CD4-positive, alpha-beta T cell treated with Interleukin-12 subunit alpha and Interleukin-12 subunit beta, for 1 hour (primary cell): ENCODE measurements at places on chromosomes 4 and X.
A peak's percentile ranks its signal among the peaks of the same experiment; 100 is the strongest.

GRCh38 chr4:11475871-11476270 is 47.2 kb upstream of the HS3ST1 start:
- DNase-seq = no peak

DNA sequence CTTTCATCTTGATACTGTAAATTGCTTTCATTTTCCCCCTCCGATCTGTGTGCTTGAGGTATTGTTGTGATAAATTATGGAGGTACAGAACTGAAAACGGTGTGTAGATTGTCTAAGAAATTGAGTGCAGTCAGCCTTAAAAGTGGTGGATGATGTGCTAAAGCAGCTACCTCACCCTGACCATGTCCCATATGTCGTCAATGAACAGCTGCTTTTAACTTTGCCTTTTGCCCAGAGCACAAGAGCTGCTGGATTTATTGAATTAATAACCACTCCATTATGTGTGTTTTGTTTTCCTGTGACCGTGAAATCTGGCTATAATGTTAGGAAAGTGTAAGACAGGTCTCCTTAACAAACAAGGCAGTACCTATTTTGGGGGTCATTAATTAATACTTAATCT is 581.9 kb upstream of the PITX2 start:
- no peak for DNase-seq

- no peak for DNase-seq
Observed at GRCh38 chrX:30935985-30936384, 46.9 kb upstream of the TAB3 start.

DNA sequence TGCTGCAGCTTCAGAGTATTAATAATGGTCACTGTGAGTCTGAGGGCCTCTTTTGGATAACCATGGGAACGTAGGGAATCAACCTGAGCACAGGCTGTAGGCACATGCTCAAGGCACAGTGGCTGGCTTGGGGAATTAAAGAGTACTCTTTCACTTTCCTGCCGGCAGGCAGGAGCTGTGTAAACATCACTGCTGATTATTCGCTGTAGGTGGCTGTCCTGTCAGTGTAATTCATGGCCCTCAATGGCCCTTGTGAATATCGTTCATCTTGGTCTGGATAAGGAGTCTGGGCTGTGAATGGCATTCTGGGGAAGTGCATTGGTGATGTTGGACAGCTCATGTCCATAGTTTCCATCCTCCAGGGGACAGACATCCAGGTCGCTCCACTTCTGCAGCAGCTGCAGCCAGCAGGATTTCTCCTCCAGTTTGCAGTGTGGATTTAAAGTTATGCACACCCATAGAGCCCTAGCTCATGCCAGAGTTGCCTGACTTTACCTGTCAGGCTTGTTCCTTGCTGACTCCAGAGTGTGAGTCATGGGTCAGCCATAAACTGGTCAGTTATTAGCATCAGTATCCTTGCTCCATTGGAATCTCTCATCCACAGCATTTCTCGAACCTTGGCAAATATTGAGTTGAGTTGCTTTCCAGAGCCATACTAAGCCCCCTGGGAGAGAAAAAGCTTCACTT is 43.0 kb downstream of the C4orf33 start:
- no peak for DNase-seq

DNA sequence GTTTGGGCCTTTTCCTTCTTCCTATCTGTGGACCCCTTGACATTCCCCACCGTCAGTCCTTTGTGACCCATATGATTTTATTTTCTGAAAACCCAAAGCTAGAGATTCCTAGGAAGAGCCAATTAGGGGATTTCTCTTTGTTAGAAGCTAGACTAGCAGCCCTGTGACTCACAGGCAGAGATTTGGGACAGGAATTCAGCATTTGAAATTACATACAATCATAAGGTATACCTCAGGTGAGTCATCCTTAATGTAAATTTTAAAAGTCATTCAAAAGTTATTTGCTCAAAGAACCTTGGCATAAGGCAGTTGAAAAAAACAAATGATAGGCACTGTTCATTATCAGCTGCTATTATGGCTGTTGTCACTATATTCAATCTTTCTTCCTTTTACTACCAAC is 40.6 kb downstream of the USP26 start:
- DNase-seq = no peak

DNA sequence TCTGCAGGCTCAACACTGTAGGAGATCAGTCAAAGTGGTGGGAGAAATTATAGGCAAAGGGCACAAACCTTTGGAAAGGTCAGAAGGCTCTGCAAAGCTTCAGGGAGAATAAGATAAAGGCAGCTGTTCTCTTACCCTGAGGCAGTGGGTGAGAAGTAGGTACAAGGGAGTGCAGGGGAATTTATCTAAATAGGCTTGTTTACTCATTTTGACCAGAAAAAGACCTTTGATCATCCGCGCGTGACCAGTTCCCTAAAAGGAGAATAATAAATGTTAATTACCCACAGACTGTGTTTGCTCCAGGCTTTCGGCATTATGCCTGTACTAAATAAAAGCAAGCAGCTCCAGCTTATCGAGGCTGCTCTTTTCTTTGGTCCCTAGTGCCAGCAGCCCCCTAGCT is 9.3 kb downstream of the FGFBP2 start:
- no peak for DNase-seq

- DNase-seq = no peak
Observed at GRCh38 chr4:153137677-153138630, 66.3 kb upstream of the TRIM2 start.

DNA sequence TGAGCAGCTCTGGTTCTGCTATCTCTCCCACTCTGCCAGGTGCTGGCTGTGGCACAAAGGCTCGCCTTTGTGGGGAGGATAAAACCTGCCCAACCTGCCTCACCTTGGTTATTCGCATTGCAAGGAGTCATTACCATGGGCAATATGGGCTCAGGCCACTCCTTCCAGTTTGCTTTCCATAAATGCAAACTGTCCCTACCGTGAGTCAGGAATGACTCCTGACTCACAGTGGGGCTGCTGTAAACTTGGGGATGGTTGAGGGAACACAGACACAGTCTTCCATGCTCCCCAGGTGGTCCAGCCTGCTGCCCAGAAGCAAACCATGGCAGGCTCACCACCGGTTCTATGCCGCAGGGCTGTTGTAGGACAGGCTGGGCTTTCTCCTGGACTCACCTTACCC is 36.1 kb downstream of the COQ2 start:
- DNase-seq = no peak

- DNase-seq = no peak
Observed at GRCh38 chr4:151575646-151576045, 166.7 kb downstream of the FHIP1A start.

GRCh38 chrX:17987783-17988182 is 126.7 kb upstream of the RAI2 start:
- peak; percentile 23 for DNase-seq

DNA sequence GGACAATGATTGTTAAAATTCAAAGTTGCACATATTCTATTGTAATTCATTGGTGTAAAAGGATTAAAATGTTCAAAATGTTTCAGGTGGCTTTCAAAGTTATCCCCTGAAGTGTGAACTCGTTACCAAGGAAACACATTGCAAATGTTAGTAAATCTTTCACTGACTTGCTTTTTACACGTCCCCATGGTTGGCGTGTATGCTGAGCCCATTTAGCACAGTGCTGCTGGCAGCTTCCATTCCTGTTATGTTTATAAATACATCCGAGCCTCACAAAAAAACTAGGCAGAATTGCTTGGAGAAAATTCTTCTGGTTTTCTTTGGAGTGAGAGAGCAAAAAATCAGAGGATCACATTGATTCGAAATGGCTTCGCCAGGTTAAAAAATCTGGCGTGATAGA is 105.9 kb upstream of the HPGD start:
- DNase-seq = no peak

DNA sequence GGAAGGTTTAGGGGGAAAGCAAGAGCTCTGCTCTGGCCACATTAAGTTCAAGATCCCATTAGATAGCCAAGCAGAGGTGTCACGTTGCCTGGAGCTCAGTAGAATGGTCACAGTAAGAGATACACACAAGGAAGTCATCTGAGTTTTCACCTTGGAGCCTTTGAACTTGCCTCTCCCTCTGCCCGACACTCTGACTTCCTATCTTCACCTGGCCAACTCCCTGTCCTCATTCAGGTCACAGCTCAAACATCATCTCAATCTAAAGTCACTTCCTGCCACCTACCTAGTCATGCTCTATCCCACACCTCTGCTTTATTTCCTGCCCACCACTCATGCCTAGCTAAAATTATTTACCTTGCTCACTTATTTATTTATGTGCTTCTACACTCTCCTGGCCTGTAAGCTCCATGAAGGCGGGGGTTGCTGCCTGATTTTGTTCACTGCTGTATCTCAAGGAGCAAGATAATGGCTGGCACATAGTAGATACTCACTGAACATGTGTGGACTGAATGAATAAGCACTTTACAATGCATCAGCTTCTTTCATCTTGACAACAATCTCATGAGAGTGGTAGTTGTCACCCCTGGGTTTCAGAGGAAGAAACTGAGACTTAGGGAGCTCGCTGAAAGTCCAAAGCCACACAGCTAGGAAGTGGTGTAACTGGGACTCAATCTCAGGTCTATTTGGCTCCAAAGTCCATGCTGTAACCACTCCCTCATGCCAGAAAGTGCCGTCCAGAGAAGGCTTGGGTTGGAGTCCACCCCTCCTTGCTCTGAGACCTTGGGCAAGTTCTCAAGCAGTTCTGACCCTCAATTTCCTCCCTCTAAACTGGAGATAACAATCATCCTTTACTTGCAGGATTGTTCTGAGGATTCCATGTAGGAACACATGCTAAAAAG is 40.3 kb downstream of the EFNB1 start:
- no peak for DNase-seq

DNA sequence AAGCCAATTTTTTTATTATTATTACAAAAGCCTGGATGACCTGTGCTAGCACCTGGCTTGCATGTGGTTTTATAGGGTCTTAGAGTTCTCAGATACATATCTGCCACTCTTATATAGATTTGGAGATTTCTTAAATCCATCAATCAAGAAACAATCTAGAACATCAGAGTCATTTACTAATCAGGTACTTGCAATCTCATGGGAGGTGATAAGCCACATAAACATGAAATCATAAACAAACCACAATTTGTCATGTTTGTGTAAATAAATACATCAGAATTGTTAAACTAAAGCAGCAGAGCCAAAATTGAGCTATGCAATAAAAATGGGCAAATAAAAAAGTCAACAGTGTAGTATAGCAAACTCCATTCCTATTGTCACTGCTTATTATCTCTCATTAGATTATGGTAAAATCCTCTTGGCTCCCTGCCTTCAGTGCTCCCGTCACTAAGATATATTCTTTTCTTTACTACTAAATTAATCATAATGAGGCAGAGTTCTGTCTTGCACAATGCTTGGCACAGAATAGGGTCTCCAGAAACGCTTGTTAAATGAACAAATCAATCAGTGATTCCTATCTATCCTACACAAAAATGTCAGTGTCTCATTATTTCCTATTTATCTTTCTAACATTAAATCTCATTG is 108.7 kb upstream of the TTC29 start:
- DNase-seq = no peak

DNA sequence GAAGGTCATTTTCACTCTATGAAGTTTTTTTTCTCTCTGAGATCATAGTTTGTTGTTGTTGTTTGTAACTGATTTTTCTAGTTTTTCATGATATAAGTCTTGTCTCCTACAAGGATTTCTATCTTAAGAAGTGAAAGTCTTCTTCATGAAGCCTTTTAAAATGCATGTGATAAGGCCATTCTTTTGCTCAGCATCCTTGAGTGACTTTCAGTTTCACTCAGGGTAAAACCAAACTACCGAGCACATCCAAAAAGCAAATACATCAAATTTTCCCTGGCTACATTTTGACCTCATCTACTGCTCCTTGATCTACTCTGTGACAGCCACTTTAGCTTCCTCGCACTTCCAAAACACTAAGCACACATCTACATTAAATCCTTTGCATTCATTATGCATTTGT is 580.7 kb downstream of the KCTD8 start:
- no peak for DNase-seq

- no peak for DNase-seq
Observed at GRCh38 chr4:148901075-148901705, 459.0 kb upstream of the NR3C2 start.

DNA sequence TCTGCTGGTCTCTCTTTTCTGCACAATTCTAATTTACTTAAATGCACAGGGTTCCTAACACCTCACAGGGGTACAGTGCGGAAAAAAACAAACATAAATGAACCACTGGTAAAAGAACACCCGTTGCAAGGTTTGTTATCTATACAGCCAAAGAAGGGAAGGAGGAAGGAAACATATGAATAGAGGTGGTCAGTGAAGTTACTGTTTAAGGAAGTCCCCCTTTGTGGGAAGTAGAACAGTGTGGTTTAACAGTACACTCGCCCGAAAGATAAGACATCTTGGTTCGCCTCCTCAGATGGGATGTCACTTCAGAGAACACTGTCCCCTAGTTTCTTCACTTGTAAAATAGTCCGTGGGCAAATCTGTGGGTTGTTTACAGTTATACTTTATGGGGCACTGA is 57.5 kb downstream of the TEC start:
- DNase-seq = no peak

DNA sequence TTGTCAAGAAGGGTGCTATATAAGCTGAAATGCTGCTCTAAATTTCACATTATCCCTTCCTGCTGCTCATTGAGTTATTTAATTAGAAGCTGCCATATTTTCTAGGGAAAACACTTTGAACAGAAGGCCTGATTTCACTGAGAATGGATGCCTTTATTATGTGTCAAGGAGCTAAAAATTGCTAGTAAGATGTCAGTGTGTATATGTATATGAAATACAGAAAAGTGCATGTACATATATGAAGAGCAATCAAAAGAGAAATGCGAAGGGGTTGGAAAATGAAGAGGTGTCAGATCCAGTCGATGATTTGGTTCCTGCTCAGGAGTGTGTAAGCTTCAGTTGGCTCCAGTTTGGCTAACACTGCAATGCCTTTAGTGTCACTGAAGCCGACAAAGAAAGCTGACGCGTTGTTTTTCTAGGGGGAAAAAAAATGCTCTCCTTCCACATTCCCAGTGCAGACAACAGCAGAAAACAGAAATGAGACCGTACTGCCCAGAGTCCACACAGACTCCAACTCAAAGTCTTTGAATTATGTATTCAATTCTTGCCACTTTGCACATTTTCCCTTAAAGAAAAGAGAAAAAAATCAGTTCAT is 154.2 kb downstream of the NHS start:
- no peak for DNase-seq

- DNase-seq = peak; percentile 72
Observed at GRCh38 chrX:148310426-148311165, 189.8 kb upstream of the AFF2 start.

GRCh38 chrX:70553516-70553915 is 108.9 kb downstream of the DLG3 start:
- DNase-seq = no peak
